ENCODE measurements at places on chromosomes 3 and 15. TPM values are rescaled to one million over a fixed set of nuclear protein-coding genes. Genes with fewer than 3 reads are reported as not detected.

DNA sequence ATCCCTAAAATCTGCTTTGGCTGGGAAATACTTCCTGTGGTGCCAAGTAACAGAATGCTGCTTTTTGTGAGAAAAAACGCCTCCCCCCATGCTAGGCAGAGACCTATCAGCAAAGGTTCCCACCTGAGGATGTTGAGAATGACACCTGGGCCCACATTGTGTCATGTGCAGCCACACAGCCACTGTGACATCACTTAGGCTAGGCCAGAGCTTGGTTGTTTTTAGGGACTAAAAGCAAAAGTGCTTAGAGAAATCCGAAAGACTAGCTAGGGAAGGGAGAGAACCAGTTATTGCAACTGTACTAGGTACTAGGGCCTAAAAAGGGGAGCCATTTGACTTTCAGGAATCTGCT, 6.2 kb downstream of the ZDHHC3 start:
- DNase-seq: no peak

- DNase-seq: no peak
These were observed 21.9 kb upstream of the ZBTB38 start for GRCh38 chr3:141346418-141346817.

DNA sequence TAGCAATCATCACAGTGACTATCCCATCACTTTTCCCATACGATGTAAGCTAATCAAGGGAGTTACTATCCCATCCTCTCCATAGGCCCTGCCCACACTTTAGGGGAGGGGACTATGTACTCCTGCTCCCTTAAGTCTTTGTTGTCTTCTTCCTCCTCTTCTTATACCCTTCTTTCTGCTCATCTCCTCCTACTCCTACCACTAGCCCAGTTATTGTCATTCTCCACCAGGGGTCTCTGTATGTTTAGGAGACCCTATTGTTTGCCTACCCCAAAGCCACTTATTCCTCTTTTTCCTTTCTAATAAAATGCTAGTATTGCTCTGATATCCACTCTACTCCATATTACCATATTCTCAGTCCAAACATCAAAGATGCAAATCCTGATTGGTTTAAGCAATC, 27.8 kb downstream of the STAC start:
- no peak for DNase-seq

DNA sequence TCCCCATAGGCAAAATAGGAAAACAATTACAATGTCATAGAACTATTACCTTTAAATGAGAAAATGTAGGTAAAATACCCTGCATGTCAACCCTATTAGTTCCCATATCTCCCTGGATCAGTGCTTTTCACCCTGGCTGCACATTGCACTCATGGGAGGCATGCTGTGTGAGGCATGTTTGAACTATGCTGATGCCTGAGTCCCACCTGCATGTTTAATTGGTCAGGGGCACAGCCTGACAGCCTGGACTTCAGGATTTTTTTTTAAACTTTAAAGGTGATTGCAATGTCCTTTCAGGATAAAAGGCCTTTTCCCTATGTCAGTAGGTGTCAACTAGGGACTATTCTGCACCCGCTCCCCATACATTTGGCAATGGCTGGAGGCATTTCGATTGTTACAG, 136.0 kb upstream of the NR2E3 start:
- DNase-seq: no peak

DNA sequence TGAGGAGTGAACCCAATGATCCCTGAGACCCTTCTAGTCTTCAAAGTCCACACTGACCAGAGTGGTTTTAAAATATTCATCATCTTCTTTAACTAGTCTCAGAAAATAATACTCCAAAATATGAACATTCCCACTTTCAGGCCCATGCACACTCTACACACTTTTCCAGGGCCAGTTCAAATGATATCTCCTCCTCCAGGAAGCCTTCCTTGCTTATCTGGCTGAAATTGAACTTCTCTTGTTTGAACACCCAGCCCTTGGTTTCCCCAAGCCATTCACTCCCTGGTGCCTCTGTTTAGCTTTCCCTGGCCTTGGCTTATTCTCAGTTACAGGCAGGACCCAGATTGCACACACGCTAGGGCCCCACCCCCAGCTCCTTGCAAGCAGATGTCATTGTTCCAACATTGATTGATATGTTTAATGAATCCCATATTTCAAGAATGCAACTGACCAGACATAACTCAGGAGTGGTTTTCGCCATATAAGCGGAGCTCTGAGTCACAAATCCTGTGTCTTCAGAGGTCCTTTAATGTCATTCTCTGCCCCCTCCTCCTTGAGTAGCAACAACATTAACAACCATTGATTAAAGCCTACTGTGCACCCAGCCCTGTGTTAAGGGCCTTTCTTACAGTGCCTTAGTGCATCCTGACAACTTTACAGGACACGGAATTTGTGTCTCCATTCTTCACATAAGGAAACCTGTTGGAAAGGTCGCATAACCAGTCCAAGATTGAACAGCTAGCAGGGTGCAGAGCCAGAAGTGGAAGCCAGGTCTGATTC, 2.1 kb downstream of the ITGA11 start:
- DNase-seq: no peak

GRCh38 chr15:67592245-67592644, 49.7 kb downstream of the MAP2K5 start:
- no peak for DNase-seq

The TEX55 gene
- not detected for total RNA-seq

The CTXN2 gene
- total RNA-seq: not detected

The RYR3 gene
- total RNA-seq: under 0.01 TPM

The CRYBG3 gene
- 13.4 TPM for total RNA-seq

The GABRR3 gene
- not detected for total RNA-seq

The FOXB1 gene
- total RNA-seq: not detected

All from bronchial epithelial cell (primary cell).